Ascending aorta (tissue), 2 donors: ENCODE measurements at places on chromosomes 3 and 15. TPM values are rescaled to one million over a fixed set of nuclear protein-coding genes. Genes with fewer than 3 reads are reported as not detected.

GRIP2 gene
- 0.21 TPM for total RNA-seq

UBP1 gene
- 55.8 TPM for total RNA-seq

MYZAP gene
- 7.6 TPM for total RNA-seq

B3GALNT1 gene
- total RNA-seq = 55.6 TPM

TGM4 gene
- not detected for total RNA-seq

PCSK6 gene
- 3.9 TPM for total RNA-seq

DNA sequence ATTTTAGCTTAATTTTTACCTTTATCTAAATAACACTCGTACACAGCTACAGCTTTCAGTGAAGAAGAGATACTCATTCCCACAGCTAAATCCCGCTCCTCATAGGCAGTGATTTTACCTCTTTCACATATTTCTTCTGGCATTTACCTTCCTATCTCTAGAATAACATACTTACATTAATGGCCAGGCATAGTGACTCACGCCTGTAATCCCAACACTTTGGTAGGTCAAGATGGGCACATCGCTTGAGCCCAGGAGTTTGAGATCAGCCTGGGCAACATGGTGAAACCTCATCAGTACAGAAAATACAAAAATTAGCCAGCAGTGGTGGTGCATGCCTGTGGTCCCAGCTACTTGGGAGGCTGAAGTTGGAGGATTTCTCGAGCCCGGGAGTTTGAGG, 80.2 kb downstream of the PPARG start:
- H3K27ac ChIP-seq = no peak overlapping the region
- no peak for DNase-seq
- H3K4me1 ChIP-seq = no peaks in the 10 kb centered on the region
- no peaks in the 10 kb centered on the region for H3K27me3 ChIP-seq
- no peaks in the 10 kb centered on the region for H3K36me3 ChIP-seq
- H3K4me3 ChIP-seq = no peak overlapping the region

GRCh38 chr15:100502651-100503050, 26.1 kb downstream of the CERS3 start:
- H3K36me3 ChIP-seq = no peaks in the 10 kb centered on the region
- H3K27ac ChIP-seq = no peak overlapping the region
- no peaks in the 10 kb centered on the region for H3K4me1 ChIP-seq
- no peaks in the 10 kb centered on the region for H3K27me3 ChIP-seq
- H3K4me3 ChIP-seq = no peak overlapping the region

- no peak overlapping the region for H3K27ac ChIP-seq
- H3K36me3 ChIP-seq = peaks cover 14% of the 10 kb centered on the region
- no peaks in the 10 kb centered on the region for H3K27me3 ChIP-seq
- no peak overlapping the region for H3K4me3 ChIP-seq
- no peak for DNase-seq
- H3K4me1 ChIP-seq = no peaks in the 10 kb centered on the region
Observed at GRCh38 chr15:99239545-99240198, 9.7 kb downstream of the TTC23 start.

DNA sequence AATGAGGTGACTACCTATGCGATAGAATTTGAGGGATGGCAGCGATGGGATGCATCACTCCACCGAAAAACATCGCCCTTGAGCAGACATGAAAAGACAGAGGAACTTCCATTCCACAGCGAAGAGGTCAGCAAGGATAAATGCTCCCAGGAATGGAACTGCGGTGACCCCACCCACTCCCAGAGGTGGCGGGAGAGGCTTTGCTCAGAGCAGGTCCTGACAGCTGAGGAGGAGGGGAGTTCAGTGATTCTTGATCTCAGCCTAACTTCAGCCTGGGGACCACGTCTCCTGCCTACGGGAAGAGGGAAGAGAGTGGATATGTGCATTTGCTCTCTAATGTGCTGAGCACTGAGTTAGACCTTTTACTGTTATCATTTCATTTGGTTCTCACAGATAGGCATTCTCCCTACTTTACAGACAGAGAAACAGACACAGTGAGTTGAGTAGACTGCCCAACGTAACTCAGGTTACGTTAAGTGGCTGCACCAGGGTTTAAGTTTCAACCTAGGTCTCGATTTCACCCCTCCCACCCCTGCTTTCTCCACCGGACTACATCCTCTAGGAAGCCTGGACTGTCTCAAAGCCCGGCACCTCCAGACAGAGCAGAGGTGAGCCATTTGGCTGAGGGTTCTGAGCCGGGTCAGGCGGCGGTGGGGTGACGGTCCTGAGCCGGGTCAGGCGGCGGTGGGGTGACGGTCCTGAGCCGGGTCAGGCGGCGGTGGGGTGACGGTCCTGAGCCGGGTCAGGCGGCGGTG, 170.0 kb downstream of the RAB11A start:
- no peaks in the 10 kb centered on the region for H3K27me3 ChIP-seq
- H3K4me1 ChIP-seq = no peaks in the 10 kb centered on the region
- no peaks in the 10 kb centered on the region for H3K36me3 ChIP-seq
- no peak for DNase-seq
- no peak overlapping the region for H3K27ac ChIP-seq

DNA sequence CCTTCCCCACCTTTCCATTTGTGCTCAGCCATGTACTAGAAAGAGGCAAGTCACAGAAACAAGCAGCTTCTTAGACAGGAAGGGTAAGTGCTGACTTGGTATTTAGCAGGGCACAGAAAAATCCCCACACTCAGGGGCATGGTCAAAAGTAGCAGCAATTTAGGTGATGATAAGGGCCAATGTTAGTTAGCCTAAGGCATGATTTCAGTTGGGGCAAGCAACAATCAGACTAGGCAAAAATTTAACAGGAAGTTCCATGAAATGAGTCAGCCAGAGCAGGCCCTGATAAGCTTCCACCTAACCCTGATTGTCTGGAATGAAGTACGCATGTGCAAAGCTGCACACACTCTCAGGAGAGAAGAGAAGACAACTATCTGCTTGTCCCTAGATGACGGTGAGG, 423.4 kb upstream of the UBE2E2 start:
- H3K27me3 ChIP-seq = no peaks in the 10 kb centered on the region
- no peaks in the 10 kb centered on the region for H3K4me1 ChIP-seq
- no peak for DNase-seq
- no peak overlapping the region for H3K4me3 ChIP-seq

- peaks cover 5% of the 10 kb centered on the region for H3K4me1 ChIP-seq
- H3K4me3 ChIP-seq = no peak overlapping the region
- no peaks in the 10 kb centered on the region for H3K27me3 ChIP-seq
- no peaks in the 10 kb centered on the region for H3K36me3 ChIP-seq
Observed at GRCh38 chr3:120552184-120553172, 43.7 kb upstream of the NDUFB4 start.

DNA sequence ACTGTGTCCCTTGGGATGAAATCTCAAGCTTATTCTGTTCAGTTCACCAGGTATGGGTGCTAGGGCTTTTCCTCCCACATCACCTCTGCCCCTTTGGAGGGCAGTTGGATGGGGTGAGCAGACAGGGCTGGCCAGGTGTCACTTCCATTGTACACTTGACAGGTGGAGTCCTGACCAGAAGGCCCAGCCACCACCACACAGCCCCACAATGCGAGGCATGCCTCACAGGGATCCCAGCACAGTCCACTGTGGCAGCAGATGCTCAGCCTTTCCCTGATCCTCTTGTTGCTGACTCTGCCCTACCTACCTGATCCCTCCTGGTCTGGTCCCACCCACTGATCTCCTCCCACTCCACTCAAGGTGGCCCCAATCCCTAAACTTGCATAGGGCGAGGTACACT, 88.2 kb downstream of the ANP32A start:
- H3K27me3 ChIP-seq = no peaks in the 10 kb centered on the region
- H3K4me1 ChIP-seq = peaks cover 7% of the 10 kb centered on the region
- no peaks in the 10 kb centered on the region for H3K36me3 ChIP-seq
- no peak for DNase-seq
- no peak overlapping the region for H3K4me3 ChIP-seq

GRCh38 chr15:69318033-69318432, 19.3 kb downstream of the PAQR5 start:
- H3K27ac ChIP-seq = no peak overlapping the region
- H3K4me1 ChIP-seq = no peaks in the 10 kb centered on the region
- H3K4me3 ChIP-seq = no peak overlapping the region
- no peak for DNase-seq

GRCh38 chr3:64612082-64612860, 75.5 kb downstream of the ADAMTS9 start:
- H3K4me1 ChIP-seq = no peaks in the 10 kb centered on the region
- H3K27me3 ChIP-seq = no peaks in the 10 kb centered on the region
- peak overlapping the region; percentile 16 for H3K27ac ChIP-seq
- H3K4me3 ChIP-seq = no peak overlapping the region
- DNase-seq = no peak

GRCh38 chr3:159077860-159078259, 276.0 kb downstream of the MFSD1 start:
- H3K36me3 ChIP-seq = no peaks in the 10 kb centered on the region
- H3K27me3 ChIP-seq = no peaks in the 10 kb centered on the region
- H3K4me3 ChIP-seq = no peak overlapping the region
- no peak for DNase-seq
- H3K27ac ChIP-seq = no peak overlapping the region

DNA sequence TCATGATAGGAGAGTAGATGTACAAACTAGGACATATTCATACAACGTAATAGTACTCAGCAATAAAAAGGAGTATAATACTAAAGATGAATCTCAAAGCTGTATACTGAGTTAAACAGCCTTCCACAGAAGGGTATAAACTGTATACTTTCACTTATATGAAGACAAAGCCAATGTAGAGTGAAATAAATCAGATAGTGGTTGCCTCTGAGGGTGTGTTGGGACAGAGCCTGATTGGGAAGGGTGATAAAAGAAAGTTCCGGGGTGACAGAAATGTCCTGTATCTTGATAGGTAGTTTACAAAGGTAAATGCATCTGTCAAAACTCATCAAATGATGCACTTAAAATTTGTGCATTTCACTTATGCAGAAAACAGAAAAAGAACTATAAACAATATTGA, 122.5 kb downstream of the ADAM10 start:
- H3K27ac ChIP-seq = no peak overlapping the region
- no peak for DNase-seq
- H3K36me3 ChIP-seq = peaks cover 11% of the 10 kb centered on the region
- H3K27me3 ChIP-seq = no peaks in the 10 kb centered on the region
- H3K4me1 ChIP-seq = no peaks in the 10 kb centered on the region

- H3K27ac ChIP-seq = no peak overlapping the region
- H3K27me3 ChIP-seq = no peaks in the 10 kb centered on the region
- H3K36me3 ChIP-seq = no peaks in the 10 kb centered on the region
Observed at GRCh38 chr3:176286476-176287085, 910.7 kb downstream of the TBL1XR1 start.

- H3K4me3 ChIP-seq = no peak overlapping the region
- no peaks in the 10 kb centered on the region for H3K36me3 ChIP-seq
- H3K27me3 ChIP-seq = no peaks in the 10 kb centered on the region
- H3K4me1 ChIP-seq = no peaks in the 10 kb centered on the region
Observed at GRCh38 chr3:63056932-63057331, 181.7 kb upstream of the CADPS start.

DNA sequence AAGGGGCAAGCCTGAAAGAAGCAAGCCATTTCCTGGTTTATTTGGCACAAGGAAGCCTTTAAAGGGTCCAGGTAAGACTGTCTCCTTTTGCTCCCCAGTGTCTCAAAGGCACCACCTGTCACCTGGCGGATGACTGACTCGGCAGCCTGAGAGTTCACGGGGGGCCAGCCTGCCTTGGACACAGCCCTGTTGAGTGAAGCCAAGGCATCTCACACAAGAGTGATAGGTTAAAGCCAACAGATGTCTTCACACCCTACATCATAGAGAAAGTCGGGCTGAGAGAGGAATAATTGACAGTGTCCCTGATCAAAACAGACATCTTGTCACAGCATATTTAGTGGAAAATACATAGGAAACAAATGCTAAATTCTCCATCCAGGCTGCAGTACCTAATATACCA, 28.2 kb upstream of the LIPC start:
- DNase-seq = no peak
- H3K36me3 ChIP-seq = no peaks in the 10 kb centered on the region
- no peaks in the 10 kb centered on the region for H3K4me1 ChIP-seq
- H3K4me3 ChIP-seq = no peak overlapping the region
- no peak overlapping the region for H3K27ac ChIP-seq

GRCh38 chr3:30864836-30865235, 29.6 kb downstream of the GADL1 start:
- no peaks in the 10 kb centered on the region for H3K36me3 ChIP-seq
- H3K4me1 ChIP-seq = peaks cover 5% of the 10 kb centered on the region
- no peaks in the 10 kb centered on the region for H3K27me3 ChIP-seq
- H3K27ac ChIP-seq = no peak overlapping the region
- no peak overlapping the region for H3K4me3 ChIP-seq

- H3K27ac ChIP-seq = no peak overlapping the region
- H3K4me1 ChIP-seq = no peaks in the 10 kb centered on the region
- no peak for DNase-seq
- no peaks in the 10 kb centered on the region for H3K36me3 ChIP-seq
- H3K4me3 ChIP-seq = no peak overlapping the region
Observed at GRCh38 chr3:79902151-79902550, 134.4 kb upstream of the ROBO1 start.

GRCh38 chr3:182969277-182969676, 11.1 kb downstream of the DCUN1D1 start:
- H3K27ac ChIP-seq = no peak overlapping the region
- H3K36me3 ChIP-seq = no peaks in the 10 kb centered on the region
- no peaks in the 10 kb centered on the region for H3K27me3 ChIP-seq
- H3K4me3 ChIP-seq = no peak overlapping the region

DNA sequence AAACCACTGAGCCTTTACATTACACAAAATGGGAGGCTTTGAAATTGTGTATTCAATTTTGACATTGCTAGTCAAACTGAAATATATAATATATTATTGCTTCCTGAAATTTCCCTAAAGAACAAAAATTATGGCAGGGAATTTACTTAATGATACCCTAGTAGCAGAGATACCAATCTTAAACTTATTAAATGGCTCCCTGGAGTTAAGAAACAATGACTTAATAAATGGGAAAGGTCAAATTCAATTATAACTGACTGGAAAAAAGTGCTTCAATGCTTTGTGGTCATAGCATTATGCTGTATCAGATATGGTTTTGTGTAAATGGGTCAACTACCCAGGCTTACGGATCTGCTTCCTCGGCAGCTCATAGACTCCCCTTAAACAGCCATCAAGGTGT, 244.1 kb downstream of the CNTN3 start:
- no peak overlapping the region for H3K4me3 ChIP-seq
- no peak for DNase-seq
- H3K4me1 ChIP-seq = no peaks in the 10 kb centered on the region
- H3K27me3 ChIP-seq = no peaks in the 10 kb centered on the region

GRCh38 chr3:169149349-169149890, 514.1 kb downstream of the MECOM start:
- no peaks in the 10 kb centered on the region for H3K27me3 ChIP-seq
- peak overlapping the region; percentile 65 for H3K4me3 ChIP-seq
- peak overlapping the region; percentile 72 for H3K27ac ChIP-seq
- H3K4me1 ChIP-seq = no peaks in the 10 kb centered on the region

DNA sequence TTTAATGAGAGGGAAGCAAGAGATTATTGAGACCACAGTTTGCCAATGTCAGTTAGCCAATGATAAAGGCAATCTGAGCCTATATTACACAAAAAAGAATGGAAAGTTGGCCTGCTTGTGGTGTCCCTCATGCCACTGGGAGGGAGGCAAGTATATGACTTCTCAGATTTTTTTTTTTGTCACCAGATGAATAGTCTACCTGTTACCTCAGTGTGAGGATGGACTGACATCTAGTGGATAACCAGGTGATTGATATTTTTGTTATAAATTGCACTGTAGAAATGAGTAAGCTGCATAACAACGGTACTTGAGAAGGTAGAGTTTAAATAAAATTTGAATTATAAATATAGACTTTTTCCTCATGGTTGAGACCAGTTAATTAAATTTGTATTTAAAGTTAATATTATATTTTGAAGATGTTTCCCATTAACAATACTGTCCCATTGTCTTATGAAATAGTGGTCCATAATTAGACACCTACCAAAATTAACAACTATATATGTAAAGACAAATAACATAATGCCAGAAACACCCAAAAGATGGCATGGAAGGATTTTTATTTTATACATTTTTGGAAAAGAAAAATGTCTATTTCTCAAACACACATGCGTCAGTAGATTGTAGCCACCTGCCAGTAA, 237.8 kb upstream of the GADL1 start:
- H3K36me3 ChIP-seq = no peaks in the 10 kb centered on the region
- H3K27ac ChIP-seq = no peak overlapping the region
- DNase-seq = no peak
- H3K27me3 ChIP-seq = no peaks in the 10 kb centered on the region
- H3K4me1 ChIP-seq = no peaks in the 10 kb centered on the region
